ENCODE measurements at places on chromosomes 13 and 19.

DNA sequence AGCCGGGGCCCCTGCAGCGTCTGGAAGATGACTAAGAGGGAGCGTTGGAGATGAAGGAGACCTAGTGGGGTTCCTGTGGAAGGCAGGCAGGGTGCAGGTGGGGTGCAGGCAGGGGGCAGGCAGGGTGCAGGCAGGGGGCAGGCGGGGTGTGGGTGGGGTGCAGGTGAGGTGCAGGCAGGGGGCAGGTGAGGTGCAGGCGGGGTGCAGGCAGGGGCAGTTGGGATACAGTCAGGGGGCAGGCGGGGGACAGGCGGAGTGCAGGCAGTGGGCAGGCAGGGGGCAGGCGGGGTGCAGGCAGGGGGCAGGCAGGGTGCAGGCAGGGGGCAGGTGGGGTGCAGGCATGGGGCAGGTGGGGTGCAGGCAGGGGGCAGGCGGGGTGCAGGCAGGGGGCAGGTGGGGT lies 142.8 kb downstream of the SOX1 start:
- DNase-seq: no peak

- no peak for DNase-seq
These were observed 5.2 kb downstream of the LILRA4 start for GRCh38 chr19:54333586-54334298.

DNA sequence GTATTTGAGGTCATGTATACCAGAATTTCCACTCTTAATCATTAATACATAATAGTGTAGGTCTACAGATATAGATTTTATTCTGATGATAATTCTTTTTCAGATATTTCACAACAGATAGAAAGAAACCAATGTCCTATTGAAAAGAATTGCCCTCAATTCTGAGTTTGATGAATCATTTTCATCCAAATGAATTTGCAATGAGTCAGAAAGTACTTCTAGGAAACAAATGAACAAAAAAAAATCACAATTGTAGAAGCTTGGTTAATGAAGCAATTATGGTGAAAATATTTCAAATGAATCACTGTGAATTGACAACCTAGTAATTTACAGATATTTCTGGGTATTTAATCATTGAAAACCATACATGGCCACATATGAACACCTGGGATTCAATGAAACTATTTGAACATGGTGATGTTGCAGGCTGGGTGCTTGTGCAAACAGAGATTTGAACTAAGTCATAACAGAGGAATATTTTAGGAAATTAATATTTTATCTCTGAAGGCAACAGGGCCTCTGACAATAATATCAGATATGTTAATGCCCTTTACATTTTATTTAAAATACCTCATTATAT lies 360.9 kb downstream of the SLITRK5 start:
- no peak for DNase-seq

DNA sequence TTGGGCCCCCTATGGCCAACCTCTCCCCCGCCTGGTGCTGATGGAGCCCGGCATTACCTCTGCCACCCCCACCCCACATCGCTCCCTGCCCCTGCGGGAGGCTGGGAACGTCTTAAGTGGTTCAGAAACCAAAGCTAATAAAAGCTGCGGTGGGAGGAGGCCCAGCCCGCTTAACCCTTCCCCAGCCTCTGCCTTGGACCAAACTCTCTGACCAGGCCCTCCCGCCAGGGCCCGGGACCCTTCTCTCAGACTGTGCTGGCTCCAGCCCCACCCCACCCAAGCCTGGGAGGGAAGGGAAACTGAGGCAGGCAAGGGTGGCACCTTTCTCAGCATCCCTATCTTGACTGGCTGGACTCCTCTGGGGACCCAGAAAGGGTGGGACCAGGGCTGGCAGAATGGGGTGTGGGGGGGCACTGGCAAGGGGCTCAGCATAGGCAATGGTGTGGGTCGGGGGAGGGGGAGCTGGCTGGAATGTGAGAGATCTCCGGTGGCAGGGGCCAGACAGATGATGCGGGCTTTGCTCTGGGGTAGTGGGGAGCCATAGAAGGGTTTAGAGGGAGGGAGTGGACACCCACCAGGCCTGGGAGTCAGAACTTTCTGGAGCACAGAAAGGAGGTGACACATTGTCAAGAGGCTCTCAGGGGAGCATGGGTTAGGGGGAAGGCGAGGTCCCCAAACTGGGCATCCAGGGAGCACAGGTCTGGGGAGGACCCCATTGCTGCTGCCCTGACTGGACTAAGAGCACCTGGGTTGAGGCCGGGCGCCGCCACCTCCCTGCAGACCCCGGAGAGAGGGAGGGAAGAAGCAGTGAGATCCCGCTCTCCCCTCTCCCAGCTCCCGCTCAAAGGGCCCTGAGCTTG lies 21.9 kb downstream of the SMIM24 start:
- DNase-seq: no peak

Data from activated gamma-delta T cell (primary cell).